Stimulated activated CD8-positive, alpha-beta memory T cell treated with anti-CD3 and anti-CD28 coated beads, Interleukin-4, amount 100 ng/mL, for 24 hours (primary cell): ENCODE measurements at places on chromosomes 4 and X.

GRCh38 chr4:130424211-130424610 is 1328.3 kb downstream of the C4orf33 start:
- no peak for DNase-seq

DNA sequence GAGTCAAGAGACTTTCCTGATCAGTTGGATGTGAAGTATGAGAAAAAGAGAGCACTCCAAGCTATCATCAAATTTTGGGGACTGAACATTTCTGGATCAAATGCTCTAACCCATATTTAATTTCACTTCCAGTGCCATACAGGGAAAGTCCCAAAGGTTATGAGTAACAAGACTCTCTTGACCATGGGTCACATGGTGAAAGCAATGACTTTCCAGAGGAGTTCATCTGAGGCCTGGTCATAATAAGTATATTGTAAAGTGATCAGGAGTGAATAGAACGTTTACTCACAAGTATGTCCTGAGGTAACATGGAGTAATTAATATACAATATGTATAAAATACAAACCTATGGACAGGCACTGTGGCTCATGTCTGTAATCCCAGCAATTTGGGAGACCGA is 40.7 kb upstream of the ARMCX5 start:
- no peak for DNase-seq

- no peak for DNase-seq
Measured at GRCh38 chrX:111254896-111255693, 15.2 kb downstream of the CAPN6 start.

DNA sequence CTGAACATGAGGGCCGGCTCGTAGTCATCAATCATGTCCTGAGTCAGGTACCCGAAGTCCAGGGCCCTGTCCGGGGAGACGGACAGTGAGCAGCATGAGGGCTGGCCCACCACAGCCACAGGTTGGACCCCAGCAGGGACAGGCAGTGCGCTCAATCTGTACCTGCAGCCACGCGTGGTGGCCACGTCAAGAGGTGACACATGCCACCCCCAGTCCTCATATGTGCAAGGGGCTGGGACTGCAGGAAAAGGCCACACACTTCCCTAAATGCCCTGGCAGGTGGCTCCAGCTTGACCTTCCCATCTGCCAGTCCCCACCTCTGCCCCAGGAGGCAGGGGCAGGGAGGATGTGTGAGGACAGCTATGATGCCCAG is 73.8 kb upstream of the MXD4 start:
- DNase-seq = no peak

GRCh38 chr4:86386817-86387415 is 27.1 kb upstream of the MAPK10 start:
- DNase-seq = no peak

GRCh38 chr4:125677665-125678307 is 363.0 kb downstream of the FAT4 start:
- DNase-seq = no peak

DNA sequence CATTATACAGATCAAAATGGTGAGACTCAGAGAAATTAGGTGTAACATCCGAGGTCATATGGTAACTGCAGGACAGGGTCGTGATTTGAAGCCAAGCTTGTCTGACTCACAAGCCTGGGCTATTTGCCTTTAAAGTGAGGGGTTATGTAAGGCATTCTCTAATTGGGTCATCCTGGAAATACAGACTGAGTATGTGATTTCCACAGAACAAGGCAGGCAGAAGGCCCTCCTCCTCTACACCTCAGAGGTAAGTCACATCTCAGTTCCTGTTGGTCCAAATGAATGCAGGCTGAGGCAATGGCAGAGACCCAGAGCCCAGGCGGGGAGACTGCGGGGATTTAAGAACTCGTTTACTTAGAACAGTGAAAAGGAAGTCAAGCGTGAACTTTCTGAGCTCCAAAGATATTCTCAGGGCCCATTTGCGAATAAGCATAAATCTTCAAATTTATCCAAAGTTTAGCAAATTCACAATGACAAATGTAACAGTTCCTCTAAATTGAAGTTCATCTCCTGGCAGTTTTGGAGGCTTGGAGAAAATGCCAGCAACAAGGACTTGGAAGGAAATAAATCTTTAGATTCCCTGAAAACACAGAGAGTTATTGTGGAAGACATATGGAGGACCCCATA is 153.3 kb downstream of the LDB2 start:
- DNase-seq = no peak

GRCh38 chr4:110702326-110702725 is 79.4 kb upstream of the PITX2 start:
- DNase-seq = no peak
